ENCODE measurements at places on chromosomes 2 and 18.

- no peak for ATAC-seq
Measured at GRCh38 chr2:168692132-168692744, 110.2 kb upstream of the NOSTRIN start.

GRCh38 chr18:24019641-24020331 lies 5.2 kb downstream of the TTC39C start:
- ATAC-seq: no peak

DNA sequence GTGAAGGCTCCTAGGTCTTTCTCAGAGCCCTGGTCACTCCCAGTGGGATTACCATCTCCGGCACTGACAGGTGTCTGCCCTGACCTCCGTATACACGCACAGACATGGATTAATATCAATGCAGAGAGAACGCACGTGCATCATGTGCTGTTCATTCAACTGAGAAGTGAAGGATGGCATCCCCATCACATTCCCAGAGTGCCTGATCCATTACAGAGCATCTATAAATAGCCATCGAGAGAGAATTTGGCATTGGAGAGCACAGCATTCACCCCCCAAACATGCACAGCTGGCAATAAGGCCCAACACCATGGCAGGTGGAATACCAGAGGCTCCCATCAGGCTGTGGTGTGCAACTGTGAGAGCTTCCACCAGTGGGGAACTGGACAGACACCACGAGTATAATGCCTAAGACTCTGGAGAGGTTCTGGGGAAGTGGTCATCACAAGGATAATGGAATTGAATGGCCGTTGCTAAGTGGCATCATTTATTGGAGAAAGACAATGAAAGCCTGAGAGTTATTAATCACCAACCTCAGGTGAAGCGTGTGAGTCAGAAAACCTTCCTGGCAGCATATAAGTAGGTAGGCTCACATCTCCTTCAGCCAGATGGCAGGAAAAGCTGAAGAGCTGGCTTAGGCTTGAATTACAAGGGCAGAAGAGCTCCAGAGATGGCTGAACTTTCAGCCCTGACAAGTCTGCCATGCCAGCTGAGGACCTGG lies 244.5 kb upstream of the ID2 start:
- ATAC-seq: peak; percentile 76

GRCh38 chr2:196410008-196410407 lies 229.5 kb upstream of the CCDC150 start:
- no peak for ATAC-seq

DNA sequence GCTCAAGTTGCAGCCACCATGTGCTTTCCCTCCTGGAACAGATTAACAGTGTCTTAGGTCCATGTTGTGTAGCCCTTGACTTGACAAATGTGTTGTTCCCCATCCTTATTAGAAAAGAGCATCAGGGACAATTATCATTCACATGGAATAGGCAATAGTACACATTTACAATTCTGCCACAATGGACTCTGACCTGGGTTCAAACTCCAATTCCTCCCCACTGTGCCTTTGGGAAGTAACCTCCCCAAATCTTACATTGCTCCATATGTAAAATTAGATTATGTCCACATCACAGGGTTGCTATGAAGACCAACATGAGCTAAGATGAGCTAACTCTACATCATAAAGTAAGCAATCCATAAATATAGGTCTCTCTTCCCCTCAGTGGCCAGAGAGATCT lies 193.8 kb downstream of the NRP2 start:
- ATAC-seq: no peak

DNA sequence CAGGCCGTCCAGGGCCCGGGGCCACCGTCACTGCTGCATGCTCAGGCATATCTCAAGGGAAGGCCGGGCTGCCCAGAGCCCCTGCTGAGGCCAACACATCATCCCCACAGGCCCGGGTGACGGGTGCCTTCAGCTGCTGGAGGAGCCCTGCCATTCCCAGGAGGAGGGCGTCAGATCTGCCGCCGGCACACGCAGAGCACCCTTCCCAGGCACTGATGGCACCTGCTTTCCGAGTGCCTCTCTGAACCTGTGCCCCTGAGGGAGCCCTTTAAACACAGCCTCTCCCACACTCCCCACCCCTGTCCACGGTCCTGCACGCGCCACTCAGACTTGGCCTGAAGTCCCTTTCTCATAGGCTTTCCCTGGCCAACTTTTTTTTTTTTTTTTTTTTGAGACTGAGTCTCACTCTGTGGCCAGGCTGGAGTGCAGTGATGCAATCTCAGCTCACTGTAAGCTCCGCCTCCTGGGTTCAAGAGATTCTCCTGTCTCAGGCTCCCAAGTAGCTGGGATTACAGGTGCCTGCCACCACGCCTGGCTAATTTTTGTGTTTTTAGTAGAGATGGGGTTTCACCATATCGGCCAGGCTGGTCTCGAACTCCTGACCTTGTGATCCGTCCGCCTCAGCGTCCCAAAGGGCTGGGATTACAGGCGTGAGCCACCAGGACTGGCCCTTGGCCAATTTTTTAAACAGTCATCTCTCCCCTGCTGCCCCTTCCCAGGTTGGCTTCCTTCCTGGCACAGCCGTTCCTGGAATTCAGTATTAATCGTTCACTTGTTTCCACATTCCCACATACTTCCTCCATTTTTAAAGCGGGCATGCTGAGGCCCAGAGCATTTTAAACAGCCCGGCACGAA lies 211.7 kb downstream of the NDUFA10 start:
- ATAC-seq: no peak

GRCh38 chr2:237966250-237966564 lies 607 bp upstream of the UBE2F start:
- no peak for ATAC-seq

- ATAC-seq: no peak
Measured at GRCh38 chr2:213425618-213426017, 141.4 kb downstream of the SPAG16 start.

- ATAC-seq: peak; percentile 57
Measured at GRCh38 chr18:35005963-35006577, 35.1 kb upstream of the MAPRE2 start.

DNA sequence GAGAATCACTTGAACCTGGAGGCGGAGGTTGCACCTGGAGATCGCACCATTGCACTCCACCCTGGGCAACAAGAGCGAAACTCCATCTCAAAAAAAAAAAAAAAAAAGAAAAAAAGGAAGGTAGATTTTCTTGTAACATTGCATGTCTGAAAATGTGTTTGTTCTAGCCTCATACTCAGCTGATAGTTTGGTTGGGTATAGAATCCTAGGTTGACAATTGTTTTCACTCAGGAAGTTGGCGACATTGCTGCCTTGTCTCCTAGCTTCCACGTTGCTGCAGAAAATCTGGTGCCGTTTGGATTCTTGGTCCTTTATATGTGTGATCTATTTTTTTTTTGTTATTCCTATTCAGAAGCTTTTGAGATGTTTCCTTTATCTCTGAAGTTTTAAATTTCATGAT lies 4.7 kb downstream of the ING5 start:
- ATAC-seq: no peak

GRCh38 chr18:39105104-39105503 lies 1539.5 kb upstream of the CELF4 start:
- no peak for ATAC-seq

DNA sequence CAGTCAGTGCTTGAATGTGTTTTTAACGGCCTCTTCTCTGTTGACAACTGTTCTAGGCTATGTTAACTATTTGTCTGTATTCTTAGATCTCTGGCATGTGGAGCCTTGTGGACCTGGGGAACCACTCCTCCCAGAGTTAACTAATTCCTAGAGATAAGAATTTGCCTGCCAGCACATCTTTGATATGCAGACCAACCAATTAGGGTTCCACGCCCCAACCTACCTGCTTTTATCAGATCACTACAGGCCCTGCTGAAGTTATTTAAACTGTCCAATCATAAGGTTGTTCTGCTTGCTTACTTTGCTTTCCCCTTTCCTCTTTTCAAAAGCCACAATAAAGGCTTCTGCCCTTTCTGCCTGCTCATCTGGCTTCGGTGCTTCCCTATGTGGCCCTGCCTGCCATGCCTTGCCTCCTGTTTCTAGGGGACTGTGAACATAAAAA lies 8.5 kb upstream of the CYBRD1 start:
- no peak for ATAC-seq

DNA sequence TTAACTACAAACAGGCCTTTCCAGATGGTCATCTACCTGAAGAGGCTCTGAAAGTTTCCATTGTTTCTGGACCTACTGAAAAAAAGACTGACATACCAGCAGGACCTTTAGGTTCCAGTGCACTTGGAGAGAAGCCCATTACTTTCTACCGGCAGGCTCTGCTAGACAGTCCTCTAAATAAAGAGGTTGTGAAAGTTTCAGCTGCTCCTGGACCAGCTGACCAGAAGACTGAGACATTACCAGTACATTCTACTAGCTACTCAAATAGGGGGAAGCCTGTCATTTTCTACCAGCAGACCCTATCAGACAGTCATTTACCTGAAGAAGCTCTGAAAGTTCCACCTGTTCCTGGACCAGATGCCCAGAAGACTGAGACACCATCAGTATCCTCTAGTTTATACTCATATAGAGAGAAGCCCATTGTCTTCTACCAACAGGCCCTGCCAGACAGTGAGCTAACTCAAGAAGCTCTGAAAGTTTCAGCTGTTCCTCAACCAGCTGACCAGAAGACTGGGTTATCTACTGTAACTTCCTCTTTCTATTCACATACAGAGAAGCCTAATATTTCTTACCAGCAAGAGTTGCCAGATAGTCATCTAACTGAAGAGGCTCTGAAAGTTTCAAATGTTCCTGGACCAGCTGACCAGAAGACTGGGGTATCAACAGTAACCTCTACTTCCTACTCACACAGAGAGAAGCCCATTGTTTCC lies 65.8 kb downstream of the ALMS1 start:
- ATAC-seq: no peak

GRCh38 chr2:225288986-225289385 lies 110.5 kb upstream of the NYAP2 start:
- no peak for ATAC-seq

DNA sequence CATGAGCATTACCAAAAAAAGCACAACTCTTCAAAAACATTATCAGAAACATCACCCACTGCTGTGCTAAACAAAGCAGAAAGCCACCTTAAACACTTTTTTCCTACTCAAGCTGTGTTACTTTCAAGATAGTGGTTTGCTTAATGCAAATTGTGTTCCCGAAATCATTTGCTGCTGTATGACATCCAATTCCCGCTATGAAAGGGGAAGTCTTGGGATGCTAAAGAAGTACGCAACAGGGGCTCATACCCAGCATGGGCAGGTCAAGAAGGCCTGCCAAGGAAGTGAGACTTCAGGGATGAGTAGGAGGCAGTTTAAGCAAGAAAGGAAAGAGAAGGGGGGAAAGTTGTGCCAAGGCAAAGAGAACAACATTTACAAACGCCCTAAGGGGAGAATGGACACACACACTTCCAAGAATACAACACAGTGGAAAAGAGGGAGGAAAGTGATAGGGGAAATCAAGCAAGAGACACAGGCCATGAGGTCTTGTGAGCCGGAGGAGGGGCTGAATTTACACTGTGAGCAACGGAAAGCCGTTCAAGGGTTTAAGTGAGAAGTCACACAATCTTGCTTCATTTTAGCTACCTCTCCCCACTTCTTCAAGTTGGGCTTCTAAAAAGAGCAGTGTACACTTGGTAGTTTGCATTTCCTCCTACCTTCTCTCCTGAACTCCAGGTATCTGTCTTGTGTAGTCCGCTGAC lies 4.0 kb downstream of the PTPN2 start:
- ATAC-seq: no peak

DNA sequence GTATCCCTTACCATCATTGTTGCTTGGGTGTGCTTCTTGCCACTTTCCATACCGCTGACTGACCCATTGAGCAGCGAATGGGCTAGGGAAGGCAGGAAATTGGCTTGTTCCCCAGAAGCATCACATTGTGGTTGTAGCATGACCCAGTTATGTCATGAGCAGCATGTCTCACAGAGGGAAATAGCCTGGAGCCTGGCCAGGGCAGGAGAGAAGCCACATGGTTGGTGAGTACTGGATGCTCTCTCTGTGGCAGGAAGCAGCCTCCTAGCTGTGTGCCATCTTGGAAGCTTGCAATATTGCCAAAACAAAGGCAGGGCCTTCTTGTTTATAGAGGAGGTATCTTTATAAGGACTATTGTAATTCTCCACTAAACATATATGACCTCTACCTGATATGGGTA lies 482.6 kb downstream of the PIK3C3 start:
- no peak for ATAC-seq

- ATAC-seq: no peak
Measured at GRCh38 chr2:30040147-30040546, 106.7 kb upstream of the YPEL5 start.

DNA sequence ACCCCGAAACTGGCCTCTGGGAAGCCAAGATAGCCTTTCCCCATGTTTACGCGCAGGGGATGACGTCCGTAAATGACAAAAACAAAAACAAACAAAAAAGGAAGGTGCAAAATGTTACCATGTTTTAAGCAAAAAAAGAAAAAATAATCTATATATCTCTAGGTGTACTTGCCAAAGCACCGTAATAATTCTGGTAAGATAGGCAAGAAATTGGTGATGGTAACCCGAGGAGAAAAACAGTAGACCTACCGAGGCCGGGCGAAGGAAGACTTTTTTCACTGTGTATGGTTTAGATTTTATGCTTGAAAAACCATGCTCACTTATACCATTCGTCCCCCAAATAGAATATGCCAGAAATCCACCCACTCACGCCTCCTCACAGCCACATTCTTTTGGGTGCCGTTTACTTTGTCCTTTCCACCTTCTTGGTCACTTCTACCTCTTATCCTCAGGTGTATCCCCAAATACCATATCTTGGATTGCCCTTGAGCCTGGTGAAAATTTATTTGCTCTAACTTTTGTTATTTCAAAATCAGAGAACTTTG lies 8.0 kb downstream of the GATA6 start:
- no peak for ATAC-seq

DNA sequence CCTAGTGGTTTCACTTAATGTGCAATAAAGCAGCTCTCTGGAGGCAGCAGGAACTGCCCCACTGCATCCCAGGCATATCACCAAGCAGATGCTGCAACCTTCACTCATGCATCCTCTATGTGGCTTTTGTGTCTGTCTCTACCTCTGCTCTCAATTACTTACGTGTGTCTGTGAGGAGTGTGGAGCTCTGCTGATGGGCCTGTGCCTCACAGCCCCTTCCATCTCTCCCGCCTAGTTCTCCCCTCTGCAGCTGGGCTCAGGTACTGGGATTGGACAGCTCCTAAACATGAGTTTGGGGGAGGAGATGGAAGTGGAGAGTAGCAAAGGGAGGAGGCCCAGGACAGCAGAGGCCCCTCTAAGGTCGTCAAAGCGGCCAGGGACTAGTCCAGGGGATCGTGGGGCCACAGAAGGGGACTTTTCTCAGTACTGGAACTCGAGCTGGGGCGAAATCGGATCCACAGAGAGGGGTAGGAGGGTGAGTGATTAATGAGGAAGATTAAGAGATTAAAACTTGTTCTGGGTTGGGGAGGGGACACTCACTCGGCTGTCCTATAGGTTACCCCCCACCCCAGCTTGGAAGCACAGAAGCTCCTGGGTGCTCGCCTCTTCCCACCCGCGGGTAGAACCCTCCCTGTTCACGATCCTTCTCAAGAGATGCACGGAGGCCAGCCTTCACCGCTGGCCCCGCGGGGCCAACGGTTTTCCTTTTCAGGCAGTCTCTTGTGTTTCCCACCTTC lies 2.1 kb upstream of the LBX2 start:
- ATAC-seq: no peak

All from esophagus mucosa (tissue), 1 donor.